ENCODE measurements at places on chromosomes 2 and 18.

DNA sequence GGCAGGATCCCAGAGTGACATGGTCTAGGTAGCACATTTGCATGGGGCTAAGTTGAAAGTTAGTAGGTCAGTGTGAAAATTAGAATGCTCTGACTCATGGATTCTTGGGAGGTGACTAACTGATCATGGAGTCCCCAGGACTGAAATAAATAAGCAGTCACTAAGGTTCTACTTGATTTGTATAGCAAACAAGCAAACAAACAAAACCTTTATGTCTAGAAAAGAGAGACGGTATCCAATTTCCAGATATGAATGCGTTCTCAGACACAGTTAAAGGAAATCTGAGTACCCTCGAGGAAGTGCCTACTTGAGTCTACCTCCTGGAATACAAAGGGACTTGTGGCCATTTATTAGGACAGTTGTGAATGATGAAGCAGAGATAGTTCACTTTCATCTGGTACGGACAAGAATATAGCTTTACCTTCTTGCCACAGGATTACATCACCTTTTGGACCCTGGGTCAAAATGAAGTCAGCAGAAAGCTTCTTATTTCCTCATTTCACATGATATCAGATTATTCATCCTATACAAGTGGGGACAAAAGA lies 54.3 kb upstream of the AGPS start:
- DNase-seq: no peak

GRCh38 chr2:124027182-124027581 lies 2.1 kb downstream of the CNTNAP5 start:
- DNase-seq: no peak

GRCh38 chr2:176777262-176777661 lies 435.3 kb upstream of the HNRNPA3 start:
- no peak for DNase-seq

GRCh38 chr2:99841749-99842148 lies 300.6 kb downstream of the AFF3 start:
- no peak for DNase-seq

- no peak for DNase-seq
These were observed 260.0 kb downstream of the TNS1 start for GRCh38 chr2:217742841-217743240.
